Iris pigment epithelial cell (primary cell): ENCODE measurements at places on chromosomes 7 and 10.

DNA sequence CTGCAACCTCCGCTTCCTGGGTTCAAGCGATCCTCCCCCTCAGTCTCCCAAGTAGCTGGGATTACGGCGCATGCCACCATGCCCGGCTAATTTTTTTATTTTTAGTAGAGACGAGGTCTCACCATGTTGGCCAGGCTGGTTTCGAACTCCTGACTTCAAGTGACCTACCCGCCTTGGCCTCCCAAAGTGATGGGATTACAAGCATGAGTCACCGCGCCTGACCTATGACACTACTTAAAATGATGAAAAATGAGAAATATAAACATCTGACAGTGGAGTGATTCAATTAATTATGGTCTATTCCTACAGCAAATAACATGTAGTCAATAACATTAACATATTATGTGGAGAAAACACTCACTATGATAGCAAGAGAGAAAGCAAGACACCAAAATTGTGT is 2.2 kb downstream of the BRAT1 start:
- DNase-seq: no peak

- DNase-seq: no peak
These were observed 2.5 kb upstream of the TWIST1 start for GRCh38 chr7:19119870-19120486.

DNA sequence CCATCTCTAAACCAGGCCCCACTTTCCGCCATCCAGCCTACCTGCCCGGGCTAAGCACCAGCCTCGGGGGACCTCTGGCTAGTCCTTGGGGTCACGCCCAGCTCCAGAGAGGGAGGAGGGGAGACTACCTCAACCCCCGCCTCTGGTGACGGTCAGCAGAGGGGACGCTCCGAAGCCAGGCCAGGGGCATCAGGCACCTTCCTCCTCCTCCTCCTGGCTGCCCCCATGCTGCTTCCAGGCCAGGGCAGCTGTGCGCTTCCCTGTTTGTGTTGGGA is 4.0 kb upstream of the SMARCD3 start:
- DNase-seq: no peak

GRCh38 chr7:132751244-132751647 is 175.0 kb upstream of the PLXNA4 start:
- no peak for DNase-seq

- no peak for DNase-seq
These were observed 967 bp downstream of the ELFN1 start for GRCh38 chr7:1670894-1671593.

DNA sequence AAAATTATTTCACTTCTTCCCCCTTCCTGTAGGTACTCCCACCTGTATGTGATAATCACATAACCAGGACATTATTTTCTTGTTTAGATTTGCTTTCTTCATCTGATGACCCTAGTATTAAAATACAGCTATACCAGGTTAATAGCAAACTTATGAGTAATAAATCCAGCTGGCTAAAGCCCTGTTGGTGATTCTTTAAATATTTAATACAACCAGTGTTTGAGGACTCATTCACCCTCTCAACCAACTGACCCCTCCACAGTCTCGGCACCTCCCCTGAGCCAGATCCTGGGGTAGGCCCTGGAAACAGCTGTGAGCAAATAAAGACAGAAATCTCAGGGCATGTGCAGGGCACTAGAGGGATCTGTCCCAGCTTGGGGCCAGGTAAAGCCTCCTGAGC is 58.5 kb downstream of the BLNK start:
- no peak for DNase-seq

GRCh38 chr7:82339958-82340357 is 103.6 kb downstream of the CACNA2D1 start:
- DNase-seq: no peak

GRCh38 chr7:84362360-84362759 is 167.8 kb upstream of the SEMA3A start:
- no peak for DNase-seq

GRCh38 chr7:5997210-5997808 is 11.5 kb downstream of the PMS2 start:
- peak; percentile 75 for DNase-seq

DNA sequence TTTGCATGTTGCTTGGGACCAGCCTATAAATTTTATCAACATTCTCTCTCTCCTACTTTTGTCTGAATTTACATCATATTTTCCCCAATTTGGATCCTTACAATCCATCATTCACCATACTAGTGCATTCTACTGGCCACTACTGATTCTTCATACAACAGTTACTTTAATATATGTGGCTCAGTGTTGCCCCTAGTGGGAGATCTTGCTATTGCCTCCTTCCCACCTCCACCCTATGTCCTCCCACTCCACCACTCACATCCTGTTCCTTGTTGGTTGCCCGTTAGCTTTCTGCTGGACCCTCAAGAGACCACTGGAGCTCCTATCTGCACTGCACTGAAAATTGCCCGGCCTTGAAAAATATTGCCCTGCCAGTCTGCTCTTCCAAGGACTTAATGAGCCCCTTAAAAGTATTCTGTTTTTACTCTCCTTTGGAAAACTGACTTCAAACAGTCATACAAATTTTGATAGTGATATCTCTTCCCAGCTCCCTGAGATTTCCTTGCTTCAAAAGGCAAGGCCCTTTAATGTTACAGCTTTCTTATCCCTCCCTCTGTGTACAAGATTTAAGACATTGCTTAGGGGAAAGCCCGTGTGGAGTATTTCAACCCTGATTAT is 243.2 kb upstream of the TMEM229A start:
- DNase-seq: peak; percentile 29

GRCh38 chr10:33157103-33157502 is 177.4 kb downstream of the NRP1 start:
- peak; percentile 84 for DNase-seq

DNA sequence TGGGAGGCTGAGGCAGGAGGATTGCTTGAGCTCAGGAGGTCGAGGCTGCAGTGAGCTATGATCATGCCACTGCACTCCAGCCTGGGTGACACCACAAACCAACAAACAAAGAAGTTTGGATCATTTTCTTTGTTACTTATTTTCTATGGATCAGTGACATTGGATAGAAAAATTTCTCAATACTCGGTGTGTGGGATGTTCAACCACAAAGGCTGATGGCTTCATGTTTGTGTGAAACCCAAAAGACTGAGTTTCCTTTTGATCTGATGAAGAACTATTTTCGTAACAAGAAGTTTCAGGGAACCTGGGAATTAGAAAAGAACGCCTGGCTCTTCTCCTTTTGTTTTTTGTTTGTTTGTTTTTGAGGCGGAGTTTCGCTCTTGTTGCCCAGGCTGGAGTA is 104.0 kb downstream of the HOXA1 start:
- DNase-seq: no peak

GRCh38 chr7:18768256-18768655 is 272.7 kb downstream of the HDAC9 start:
- no peak for DNase-seq

GRCh38 chr10:31765541-31765940 is 163.1 kb downstream of the ARHGAP12 start:
- no peak for DNase-seq

GRCh38 chr7:139936760-139937310 is 107.8 kb downstream of the TBXAS1 start:
- peak; percentile 95 for DNase-seq
